CD4-positive, alpha-beta T cell treated with Interleukin-10 for 1 hour (primary cell): ENCODE measurements at places on chromosomes 5 and 9.

GRCh38 chr9:74874220-74874619 lies 13.5 kb downstream of the TRPM6 start:
- DNase-seq: no peak

DNA sequence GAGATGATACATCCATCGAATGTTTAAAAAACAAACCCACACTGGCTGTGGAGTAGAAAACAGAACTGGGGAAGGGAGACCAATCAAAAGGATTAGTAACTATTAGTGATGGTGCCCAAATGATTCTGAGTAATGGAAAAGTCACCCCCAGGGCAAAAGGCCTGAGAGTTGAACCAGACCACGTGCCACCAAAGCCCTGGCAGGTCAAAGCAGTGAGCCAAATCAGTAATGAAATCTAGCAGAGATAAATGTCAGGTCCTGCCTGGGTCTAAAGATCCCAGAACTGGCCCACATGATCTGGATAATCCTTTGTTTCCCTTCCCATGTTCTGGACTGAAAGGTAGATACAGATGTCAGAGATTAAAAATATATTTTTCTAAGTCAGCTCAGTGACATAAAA lies 9.4 kb downstream of the OTULINL start:
- no peak for DNase-seq

DNA sequence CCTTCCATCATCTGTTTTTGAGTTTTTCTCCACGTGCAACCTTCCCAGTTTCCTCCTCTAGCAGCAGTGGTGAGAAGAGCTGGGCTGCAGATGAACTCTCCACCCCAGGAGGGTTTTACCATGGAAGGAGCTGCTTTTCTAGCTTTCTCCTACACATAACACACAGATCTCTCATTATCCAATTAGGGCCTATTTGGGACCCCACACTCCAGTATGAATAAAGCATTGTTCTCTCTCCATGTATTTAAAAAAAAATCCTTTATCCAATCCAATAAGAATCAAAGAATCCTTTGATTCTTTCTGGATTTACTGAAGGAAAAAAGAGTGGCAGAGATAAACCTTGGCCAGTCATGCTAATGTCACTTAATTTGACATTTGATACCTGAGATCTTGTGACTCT lies 31.6 kb upstream of the NAA35 start:
- DNase-seq: no peak

DNA sequence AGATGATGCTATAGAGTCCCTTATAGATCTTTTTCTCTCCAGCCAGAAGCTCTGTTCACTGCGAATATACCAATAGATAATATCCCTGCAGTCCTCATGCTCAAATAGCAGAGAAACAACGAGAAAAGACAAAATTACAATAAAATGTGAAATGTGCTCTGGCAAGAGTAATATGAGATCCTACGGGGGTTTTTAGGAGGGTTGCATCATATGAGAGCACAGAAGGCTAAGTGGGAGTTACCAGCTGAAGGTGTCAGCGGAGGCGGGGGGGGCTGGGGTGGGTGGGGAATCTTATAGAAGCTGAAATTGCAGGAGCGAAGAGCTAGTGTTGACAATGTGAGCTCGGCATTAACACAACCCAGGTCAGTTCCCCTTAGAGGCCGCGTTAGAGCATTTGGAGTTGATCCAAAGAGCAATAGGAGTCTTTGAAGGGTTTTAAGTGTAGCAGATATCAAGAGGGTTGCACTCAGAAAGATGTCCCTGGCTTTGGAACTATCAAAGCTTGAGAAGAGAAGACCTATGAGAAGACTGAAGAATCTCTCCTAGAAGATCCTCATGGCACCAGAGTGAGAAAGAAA lies 109.7 kb downstream of the BASP1 start:
- DNase-seq: no peak

- DNase-seq: no peak
Observed at GRCh38 chr9:38440516-38440915, 16.3 kb upstream of the IGFBPL1 start.

- no peak for DNase-seq
Observed at GRCh38 chr9:129746092-129746777, 6.6 kb downstream of the PTGES start.

DNA sequence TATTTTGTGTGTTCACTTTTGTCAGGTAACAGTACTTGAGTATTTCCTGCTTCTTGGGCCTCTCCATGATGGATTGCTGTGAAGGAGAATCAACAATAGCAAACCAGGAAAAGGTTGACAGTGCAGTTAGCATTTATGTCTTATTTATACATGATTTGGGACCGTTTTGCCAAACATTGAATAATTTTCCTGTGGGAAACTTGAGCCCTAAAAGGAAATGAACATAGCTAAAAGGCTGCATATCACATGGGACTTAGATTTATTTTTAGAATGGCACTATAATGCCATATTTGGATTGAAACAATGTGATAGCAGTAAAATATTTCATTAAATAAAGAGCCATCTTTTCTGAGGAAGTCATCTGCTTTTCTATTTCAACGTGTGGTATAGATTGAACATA lies 15.3 kb downstream of the GPR21 start:
- DNase-seq: no peak

GRCh38 chr5:68287631-68287975 lies 72.0 kb downstream of the PIK3R1 start:
- DNase-seq: no peak

DNA sequence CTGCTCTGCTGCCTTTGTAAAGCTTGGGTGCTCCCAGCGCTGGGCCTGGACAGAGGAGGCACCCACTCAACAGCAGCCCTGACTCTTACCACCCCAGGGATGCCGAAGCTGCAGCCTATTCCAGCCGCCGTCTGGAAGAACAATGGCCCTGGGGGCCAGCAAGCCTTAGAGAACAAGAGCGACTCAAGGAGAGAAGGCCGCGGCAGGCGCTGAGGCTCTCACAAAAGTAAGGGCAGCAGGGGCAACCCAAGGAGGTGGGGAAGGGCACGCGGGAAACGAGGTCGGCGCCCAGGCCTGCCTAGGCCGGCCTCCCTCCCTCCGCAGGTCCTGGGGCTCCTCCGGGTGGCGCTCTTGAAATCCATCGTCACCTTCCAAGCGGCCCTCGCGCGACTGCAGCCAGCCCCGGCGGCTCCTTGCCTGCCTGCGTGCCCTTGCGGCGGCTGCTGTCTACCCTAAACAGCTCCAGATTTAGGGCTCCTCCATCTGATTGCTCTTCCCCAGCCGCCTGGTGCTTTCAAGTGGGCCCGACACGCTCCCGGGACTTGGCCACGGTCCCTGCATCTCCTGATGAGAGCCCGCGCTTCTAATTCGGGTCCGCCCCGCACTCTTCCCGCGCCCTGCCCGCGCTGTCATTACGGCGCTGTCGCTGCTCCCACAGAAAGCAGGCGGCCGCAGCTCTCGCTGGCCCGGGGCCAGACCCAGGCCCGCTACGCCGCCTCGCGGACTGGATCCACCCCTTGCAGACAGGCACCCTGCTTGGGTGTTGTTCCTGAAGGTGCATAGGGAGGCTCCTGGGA lies 213.3 kb downstream of the SEMA6A start:
- no peak for DNase-seq

GRCh38 chr5:25688156-25688555 lies 1043.4 kb upstream of the CDH10 start:
- DNase-seq: no peak

GRCh38 chr9:125816321-125816720 lies 69.1 kb downstream of the PBX3 start:
- no peak for DNase-seq

- peak; percentile 21 for DNase-seq
Observed at GRCh38 chr9:35481347-35481975, 8.4 kb upstream of the RUSC2 start.

DNA sequence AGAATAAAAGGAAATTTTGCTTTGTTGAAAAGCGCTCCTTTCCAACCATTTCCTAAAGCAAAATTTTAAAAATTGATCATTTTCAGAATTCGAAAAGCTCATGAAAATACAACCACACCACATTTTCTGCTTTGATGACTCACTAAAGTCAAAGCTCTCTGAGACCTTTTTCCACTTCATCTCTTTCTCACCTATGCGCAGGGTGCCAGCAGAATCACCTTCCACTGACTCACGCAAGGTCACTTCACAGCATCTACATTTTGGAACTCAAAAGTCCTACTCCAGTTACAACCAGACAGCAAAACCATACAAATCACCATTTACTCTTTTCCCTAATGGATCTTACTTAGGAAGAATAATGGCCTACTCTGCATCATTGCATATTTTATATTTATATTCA lies 106.2 kb downstream of the MAP1B start:
- no peak for DNase-seq

- DNase-seq: no peak
Observed at GRCh38 chr5:38535248-38535750, 21.1 kb downstream of the LIFR start.

DNA sequence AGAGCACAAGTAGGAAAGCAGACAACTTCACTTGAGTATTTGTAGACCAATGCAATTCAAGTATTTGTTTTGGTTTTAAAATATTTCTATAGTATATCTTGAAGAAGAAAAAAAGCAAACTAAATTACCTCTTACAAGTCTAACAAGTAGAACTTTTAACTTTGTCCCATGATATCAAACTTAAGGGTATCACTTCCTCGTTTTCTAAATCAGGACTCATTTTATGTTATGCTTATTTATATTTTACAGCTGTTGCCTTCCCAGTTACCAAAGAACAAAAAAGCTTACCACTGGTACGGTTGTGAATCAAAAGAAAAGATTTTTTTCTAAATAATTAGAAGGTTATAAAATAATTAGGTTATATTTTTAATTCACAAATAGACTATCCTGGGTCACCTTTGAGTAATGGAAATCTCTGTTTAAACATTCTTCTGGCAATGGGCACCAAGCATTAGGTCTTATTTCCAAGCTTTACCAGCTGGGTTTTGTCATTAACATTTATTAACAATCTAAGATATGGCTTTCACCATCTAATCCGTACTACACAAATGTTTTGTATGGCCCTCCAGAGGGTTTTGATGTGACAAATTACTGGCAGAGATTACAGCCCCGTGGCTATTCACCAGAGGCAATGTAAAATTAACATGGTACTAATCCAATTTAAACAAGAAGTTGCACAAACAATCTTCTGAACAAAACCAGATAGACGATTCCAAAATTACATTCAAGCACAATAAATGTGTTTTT lies 63.6 kb downstream of the CEP120 start:
- no peak for DNase-seq

GRCh38 chr5:112210430-112211005 lies 208.6 kb downstream of the EPB41L4A start:
- peak; percentile 4 for DNase-seq

DNA sequence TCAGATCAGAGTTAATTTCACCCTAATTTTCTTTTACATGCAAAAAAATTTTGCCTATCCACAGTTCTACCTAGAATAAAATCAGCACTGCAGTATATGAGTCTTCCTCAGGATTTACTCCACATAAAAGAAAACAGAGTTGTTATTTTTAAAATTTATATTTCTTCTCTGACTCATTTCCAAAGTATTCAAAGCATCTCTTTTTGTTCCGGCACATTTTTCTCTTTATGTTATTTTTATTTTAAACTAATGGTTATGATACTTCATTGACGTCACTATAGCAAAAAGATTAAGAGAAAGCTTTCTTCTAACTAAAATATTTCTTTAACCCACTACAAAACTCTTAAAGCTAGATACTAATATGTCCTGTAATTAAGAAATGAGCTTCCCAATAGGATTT lies 590.4 kb downstream of the PRELID2 start:
- no peak for DNase-seq
